ENCODE measurements at places on chromosomes 6 and 20.

GRCh38 chr6:1715336-1715735 is 105.6 kb downstream of the FOXC1 start:
- no peak for DNase-seq

DNA sequence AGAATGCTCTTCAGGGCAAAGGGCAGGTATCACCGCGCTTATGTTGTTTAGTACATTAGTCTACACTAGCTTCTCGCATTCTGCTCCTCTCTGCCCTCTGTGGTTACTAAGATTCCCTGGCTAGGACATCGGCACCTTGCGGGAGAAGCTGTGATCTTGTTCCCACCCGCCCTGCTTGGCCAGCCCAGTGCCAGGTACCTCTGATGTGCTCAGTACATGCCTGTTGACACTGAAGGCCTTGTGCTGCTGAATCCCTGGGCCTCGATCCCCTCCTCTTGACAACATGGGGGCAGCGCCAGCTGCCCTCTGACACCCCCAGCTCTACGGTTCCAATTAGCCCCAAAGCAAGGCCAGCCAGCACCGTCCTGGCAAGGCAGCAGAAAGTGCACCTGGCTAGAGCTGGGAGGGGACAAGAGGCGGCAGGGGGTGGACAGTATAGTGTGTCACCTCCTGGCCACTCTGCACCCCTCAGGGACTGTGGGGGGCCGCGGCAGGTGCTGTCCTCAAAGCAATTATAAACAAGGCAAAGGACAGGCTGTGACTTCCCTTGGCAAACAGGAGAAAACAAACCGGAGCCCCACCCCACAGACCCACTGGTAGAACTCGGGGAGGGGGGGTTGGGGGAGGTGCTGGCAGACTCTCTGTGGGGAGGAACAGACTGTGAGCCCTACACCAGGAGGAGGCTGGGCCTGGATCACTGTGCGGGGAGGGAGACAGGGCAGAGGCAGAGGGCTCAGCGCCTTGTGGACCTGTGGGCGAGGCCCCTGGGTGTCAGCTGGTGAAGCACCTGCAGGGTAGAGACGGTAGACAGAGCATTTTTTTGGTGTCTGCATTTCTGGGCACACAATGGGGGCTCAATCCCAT is 7.1 kb downstream of the TFEB start:
- peak; percentile 91 for DNase-seq

GRCh38 chr6:139150920-139151319 is 16.0 kb downstream of the HECA start:
- no peak for DNase-seq

DNA sequence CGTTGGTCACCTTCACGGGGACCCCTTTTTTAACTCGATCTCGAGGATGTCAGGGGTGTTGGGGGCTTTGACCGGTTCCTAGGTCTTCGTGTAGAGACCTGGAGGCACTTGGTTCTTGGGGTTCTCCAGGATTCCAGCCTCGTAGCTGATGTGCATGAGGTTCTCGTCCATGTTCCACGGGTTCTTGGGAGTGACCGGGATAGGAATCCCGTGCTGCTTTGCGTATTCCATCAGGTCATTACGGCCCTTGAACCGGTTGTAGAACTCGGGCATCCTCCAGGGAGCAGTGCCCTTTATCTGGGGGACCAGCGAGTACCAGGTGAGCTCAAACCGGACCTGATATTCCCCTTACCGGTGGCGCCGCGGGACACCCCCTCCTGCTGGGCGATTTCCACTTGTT is 88.0 kb upstream of the RIPOR2 start:
- no peak for DNase-seq

DNA sequence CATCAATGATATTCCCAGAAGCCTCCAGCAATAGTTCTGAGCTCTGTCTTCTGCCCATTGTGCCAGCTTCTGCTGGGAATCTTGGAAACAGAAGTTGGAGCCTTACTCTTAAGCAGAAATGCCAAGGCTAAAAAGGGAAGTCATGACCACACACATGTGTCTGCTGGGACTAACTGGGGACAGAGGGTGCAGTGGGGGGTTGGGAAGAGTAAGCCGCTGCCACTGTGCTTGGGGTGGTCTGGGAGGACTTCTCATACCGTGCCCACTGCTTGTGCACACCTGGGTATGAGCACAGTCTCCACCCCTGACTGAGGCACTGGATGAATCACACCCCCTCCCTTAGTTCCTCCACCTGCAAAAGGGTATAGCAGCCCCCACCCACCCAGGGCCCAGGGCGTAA is 90.7 kb downstream of the CDC5L start:
- no peak for DNase-seq

GRCh38 chr20:37627060-37627766 is 66.6 kb upstream of the CTNNBL1 start:
- DNase-seq, result no peak

GRCh38 chr20:20546402-20546801 is 166.0 kb downstream of the RALGAPA2 start:
- DNase-seq, result no peak

GRCh38 chr6:83431545-83432155 is 799 bp upstream of the ME1 start:
- DNase-seq, result no peak

GRCh38 chr6:163828038-163828795 is 413.7 kb downstream of the QKI start:
- DNase-seq, result no peak

DNA sequence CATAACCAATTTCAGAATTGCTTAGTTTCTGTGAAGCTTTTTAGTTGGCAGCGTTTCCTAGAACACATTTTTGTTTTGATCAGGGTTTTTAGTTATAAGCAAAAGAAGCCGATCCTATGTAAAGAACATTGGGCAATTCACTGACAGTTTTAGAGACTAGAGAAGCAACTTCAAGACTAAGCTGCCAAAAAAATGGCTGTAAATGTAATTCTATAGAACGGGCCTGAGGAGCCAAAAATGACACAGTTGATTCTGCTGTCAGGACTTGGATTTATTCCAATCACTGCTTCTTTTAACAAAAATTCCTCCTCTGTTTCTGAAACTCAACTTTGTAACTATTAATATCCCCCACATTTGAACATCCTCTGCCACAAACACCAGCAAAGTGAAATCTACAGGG is 236.0 kb upstream of the EYS start:
- DNase-seq, result no peak

DNA sequence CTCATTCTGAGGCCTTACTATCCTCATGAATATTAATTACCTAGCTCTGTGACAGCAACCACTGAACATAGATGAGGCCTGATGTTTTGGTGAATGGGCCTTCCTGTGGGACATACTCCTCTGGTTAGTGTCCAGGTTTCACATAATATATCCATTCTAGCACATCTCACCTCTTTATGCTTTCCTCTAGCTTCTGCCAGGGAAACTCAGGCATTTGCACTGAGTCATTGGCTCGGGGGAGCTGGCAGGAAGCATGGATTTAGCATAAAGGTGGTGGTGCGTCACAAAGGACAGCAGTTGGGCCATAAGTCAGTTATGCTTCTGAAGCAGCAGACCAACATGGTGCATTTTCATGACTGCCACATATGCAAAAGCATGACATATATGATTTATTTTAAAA is 37.5 kb upstream of the TMEM170B start:
- DNase-seq, result no peak

GRCh38 chr20:36519012-36519719 is 22.2 kb upstream of the MYL9 start:
- no peak for DNase-seq

GRCh38 chr6:32847795-32848194 is 3.9 kb upstream of the PSMB8 start:
- DNase-seq, result no peak

GRCh38 chr6:77204555-77204954 is 258.7 kb downstream of the HTR1B start:
- no peak for DNase-seq

GRCh38 chr20:2740702-2741101 is 48.1 kb downstream of the EBF4 start:
- no peak for DNase-seq

GRCh38 chr6:57078531-57079207 is 11.3 kb upstream of the ZNF451 start:
- no peak for DNase-seq

DNA sequence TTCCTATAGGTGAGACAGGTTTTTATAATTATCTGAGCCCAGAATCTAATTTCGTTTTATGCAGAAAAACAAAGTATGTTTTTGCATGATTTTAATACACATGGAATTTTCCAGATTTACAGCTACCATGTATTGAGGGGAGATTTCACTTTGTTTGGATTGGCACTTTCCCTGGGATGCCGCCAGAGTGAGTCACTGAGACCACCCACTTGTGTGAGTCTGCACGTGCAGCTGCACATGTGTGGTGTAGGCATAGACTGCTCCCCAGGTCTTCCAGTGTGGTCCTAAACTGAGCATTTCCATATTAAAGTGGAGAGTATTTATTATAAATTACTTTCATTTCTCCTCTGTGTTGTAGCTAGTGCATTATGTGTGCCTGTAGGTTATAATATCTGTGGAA is 186.8 kb downstream of the UBE3D start:
- DNase-seq, result no peak

DNA sequence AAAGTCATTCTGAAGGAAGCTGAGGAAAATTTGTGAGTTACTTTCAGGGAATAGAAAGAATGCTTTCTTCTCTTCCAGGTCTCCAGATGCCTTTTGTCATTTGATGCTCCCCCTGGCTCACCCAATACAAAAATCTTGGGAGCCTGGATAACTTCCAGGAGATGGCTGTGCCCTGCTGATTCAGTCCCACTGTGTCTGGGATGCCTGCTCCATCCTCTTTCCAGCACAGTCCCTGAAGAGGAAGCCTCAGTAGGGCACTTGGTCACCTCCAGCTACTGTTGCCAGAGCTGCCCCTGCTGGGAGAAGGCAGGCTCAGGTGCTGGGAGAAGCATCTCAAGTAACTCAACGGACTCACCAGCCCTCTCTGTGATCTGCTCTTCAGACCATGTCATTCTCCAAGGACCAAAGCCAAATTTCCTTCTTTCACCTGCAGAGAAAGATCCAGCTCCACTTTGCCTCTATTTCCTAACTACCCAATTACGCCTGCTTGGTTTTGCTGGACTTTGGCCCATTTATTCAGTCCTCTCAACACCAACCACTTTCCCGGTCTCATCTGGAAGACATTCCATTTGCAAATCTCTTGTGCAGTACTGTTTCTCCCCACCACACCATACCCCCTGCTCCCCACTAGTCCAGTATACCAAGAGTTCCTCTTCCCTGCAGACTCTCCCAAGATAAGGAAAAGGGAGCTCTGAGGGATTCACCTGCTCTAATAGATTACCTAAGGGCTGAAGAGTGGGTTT is 53.3 kb downstream of the SLC23A2 start:
- no peak for DNase-seq

GRCh38 chr6:38573801-38574395 is 65.8 kb downstream of the BTBD9 start:
- no peak for DNase-seq

DNA sequence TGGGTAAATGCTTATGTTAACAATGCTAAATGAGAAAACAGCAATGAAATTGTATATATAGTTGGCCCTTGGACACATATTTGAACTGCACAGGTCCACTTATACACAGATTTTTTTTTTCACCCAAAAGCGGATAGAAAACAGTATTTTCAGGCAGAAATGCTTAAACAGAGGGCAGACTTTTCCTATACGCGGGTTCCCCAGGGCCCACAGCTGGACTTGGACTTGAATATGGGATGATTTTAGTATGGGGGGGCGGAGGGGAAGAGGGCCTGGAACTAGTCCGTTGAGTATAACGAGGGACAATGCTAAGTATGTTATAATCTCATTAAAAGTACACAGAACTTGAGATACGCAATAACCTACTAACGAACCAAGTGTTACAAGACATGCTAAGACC is 1.1 kb upstream of the PRSS35 start:
- no peak for DNase-seq

DNA sequence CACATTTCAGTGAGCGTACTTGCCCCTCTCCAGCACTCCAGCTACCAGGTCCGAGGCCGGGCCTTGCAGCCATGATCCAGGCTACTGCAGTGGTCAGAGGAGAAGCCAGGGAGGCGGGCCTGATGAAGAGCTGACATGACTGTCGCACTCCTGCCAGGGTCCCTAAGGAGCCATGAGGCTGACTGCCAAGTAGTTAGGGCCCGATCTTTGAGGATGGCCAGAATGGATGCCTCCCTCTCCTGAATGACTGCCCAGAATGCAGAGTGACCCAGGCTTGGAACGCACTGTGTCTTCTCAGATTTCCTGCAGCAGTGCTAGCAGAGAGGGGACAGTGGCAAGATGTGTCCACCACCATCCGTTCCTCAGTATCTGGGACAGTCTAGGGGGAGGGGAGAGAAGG is 24.7 kb upstream of the LRFN2 start:
- no peak for DNase-seq

DNA sequence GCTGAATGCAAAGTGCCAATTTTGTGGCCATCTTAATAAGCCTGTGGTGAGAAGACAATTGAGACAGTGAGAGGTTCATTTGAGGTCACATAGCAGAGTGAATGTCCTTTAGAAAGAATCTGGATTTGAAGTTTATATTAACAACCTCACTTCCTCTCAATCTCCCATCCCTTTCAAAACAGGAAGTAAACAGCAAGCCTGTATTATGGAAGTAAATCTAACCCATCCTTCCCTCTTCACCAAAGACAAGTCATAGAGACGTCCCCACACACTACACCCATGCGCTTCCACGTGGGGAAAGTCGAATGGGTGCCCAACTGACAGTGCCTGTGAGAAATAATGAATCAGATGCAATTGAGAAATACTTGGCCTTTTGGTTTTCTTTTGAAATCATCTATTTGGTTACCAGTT is 28.8 kb upstream of the CCND3 start:
- DNase-seq, result no peak

- no peak for DNase-seq
Observed at GRCh38 chr6:7418238-7418905, 28.8 kb downstream of the RIOK1 start.

- DNase-seq, result no peak
Observed at GRCh38 chr6:108068618-108069017, 5.9 kb downstream of the OSTM1 start.

DNA sequence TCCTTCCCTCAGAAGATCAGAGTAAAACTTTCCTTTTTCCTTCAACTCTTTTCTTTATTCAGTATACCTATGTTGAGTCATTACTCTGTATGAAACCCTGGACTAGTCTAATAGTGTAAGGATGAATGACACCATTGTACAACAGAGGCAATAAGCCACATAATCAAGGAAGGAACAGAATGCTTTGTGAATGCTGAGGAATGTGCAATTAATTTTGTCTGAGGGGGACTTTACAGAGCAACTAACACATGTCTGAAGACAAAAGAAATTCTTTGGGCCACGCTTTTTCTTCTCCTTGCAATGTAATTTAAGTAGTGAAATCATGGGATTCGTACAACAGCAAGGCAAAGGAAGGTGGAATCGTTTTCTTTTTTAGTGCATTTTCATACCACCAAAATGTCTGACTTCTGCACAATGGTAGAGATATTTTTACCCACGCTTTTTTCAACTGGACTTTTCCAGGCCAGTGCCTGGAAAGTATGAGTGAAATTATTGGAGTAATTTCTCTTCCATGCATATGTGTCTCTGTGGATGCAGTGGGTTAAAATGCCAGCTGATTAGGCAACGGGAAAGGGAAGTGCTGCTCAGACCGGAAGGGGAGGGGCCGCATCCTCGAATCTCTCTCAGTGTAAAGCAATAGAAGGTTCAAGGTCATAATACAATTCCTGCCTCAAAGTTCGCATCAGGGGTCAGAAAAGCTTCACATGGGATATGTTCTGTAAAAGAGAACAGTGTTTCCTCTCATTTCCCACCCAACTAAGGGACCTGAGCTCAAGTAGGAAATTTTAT is 89.9 kb upstream of the MTHFD1L start:
- DNase-seq, result no peak

GRCh38 chr6:31769684-31770371 is 7.3 kb downstream of the VWA7 start:
- peak; percentile 47 for DNase-seq

GRCh38 chr6:30066082-30066481 is 916 bp upstream of the PPP1R11 start:
- no peak for DNase-seq

GRCh38 chr20:36117638-36118037 is 36.9 kb upstream of the EPB41L1 start:
- DNase-seq, result no peak
